ENCODE measurements at places on chromosomes 1 and 21.

DNA sequence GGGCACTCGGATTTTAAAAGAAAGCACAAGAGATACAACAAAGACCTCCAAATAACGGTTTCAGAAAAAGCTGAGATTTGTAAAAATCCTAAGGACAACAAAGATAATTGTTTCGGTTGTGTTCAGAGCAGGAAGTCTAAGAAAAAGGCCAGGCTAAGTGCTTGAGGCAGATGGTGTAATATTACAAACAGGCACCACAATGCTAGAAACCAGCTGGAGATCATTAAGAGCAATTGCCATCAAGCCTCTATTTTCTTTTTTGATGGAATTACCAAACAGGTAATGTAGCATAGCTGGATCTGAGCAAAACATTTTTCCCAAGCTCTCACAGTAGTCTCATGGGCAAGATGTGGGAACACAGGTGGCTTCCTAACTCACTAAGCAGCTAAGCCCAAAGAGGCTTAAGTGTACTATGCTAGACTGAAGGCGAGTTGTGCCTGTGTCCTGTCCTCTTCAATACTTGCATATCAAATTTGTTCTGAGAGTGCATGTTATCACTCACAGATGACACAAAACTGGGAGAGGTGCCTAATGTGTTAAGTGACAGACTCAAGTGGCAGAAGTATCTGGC is 161.6 kb downstream of the GLUL start:
- DNase-seq: no peak

GRCh38 chr1:95018602-95019369 is 54.0 kb downstream of the ALG14 start:
- DNase-seq: no peak

DNA sequence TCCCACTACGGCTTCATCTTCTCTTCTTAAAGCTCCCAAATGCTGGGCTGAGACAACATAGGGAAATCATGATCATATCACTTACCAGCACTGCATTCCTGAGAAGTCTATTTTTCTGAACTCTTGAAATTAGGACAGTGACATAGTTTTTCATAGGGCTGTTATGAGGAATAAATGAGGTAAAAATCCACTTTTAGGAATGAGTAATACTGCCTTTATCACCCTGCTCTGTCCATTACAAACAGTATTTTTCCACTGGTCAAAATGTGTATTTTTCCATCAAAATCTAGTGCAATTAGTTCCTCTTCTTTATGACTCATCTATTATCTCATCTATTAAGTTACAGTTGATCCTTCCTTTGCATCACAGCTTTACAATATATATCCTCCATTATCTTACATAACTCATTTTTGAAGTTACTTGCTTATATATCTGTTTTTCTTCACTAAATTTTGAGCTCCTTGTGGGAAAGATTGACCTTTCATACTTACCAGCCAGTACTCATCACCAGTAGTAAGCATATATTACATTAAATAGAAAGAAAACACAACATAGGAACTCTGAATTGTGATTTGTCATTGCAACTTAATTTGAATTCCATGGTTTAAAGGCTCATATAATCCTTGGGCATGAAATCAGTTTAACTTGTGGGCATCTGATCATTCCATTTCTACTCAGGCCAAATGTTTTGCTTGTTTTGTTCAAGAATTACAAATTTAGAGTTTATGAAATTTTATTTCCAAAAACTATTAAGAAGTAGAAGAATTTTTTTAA is 37.1 kb downstream of the PRRX1 start:
- no peak for DNase-seq

DNA sequence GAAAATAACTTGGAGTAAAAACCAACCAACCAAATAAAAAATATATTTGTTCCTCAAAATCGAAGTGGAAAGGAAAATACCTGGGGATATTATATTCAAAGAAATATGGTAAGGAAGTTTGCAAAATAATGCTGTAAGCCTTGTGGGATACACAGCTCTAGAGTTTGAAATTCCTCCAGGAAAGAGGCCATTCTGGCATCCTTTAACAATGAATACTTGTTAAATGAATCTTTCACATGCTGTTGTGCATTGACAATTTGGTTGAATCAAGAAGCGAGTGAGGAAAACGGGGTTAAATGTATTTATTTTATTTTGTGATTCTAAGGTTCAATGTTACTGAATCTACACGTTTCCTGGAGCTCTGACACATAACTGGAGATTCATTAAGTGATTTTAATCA is 30.5 kb upstream of the NTNG1 start:
- no peak for DNase-seq

Data from CD4-positive, alpha-beta T cell treated with Interferon alpha-2 for 1 hour (primary cell).